Activated CD8-positive, alpha-beta memory T cell treated with anti-CD3 and anti-CD28 coated beads, Interleukin-2, amount 50 U/mL, for 4 hours (primary cell): ENCODE measurements at places on chromosomes 6 and 20.

- DNase-seq = no peak
Measured at GRCh38 chr20:50558483-50558925, 48.3 kb downstream of the PTPN1 start.

GRCh38 chr20:58810116-58810878, 40.4 kb downstream of the GNAS-AS1 start:
- no peak for DNase-seq

DNA sequence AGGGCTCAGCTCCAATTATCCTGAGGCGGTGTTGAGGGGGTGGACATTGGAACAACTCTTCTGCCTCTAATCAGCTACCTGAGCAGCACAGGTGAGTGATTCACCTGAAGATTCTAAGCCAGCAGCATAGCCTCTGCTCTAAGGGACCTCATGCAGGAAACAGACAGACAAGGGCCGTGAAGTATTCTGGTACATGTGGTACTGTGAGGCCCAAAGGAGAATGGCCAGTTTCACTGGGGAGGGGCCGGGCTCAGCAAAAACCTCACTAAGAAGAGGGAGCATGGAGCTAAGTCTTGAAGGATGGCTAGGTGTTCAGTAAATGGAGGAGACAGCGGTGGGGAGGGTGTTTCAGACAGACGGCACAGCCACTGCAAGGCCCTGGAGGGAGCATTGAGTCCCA, 58.5 kb upstream of the CCDC167 start:
- DNase-seq = no peak

GRCh38 chr20:61477451-61477861, 225.4 kb downstream of the CDH4 start:
- no peak for DNase-seq

- DNase-seq = no peak
Measured at GRCh38 chr20:58883241-58883691, 30.8 kb downstream of the GNAS start.

DNA sequence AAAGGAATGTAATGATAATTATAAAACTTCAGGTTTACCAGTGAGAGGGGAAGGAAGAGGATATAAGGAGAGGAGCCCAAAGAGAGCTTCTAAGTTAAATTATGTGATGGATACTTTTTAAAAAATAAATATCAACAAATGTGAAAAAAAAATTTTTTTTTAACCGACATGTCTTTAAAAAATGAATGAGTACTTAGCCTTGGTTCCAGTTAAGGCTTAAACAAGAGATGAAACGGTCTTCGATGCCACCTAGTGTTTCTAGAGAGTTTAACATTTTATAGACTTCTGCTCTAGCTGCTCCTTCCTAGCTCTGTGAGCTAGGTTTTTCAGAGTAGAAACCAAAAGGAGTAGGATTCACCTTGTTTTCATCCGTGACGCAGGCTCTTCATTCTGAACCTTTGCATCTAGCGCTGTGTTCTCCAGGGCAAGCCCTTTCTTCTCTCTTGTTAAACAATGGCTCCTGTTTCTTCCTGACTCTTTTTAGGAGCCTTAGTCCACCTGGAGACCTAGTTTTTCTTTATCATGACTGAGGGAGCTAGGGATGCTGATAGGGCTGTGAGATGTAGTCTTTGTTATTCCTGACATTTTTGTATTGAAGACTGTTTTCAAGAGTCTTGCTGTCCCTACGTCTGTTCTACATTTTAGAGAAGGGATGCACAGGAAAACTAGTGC, 42.4 kb upstream of the GNRH2 start:
- no peak for DNase-seq

DNA sequence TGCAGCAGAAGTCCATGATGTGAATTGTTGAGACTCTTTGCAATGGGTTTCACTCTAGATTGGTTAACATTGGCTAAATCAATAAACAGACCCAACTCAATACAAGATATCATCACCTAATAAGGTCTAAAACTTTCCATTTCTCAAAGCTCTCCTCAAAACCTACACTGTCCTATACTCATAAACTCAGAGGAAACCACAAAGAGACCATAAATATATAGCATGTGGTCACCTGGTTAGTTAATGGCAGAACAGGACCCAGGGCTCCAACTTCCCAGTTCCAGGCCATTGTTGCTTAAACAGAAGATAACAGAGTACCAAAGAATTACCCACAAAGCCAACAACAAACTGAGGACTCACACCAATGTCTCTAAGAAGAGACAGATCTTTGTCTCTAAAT, 12.0 kb downstream of the RTN4IP1 start:
- DNase-seq = no peak

- no peak for DNase-seq
Measured at GRCh38 chr6:130681028-130681427, 146.2 kb upstream of the SMLR1 start.

DNA sequence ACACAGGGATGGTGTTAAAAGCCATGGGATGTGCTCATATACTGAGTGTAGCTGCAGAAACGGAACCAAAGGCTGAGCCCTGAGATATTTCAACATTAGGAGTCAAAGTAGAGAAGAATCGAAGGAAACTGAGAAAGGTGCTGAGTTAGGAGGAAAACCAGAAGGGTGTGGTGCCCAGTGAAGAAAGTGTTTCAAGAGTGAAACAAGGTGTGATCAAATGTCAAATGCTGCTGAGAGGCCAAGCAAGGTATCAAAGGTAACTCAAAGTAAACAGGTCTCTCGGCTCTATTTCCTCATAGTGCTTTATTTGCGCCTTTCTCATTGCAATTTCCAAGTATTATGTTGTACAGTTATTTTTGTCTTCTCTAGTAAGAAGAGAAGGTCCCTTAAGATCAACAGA, 94.1 kb downstream of the PRDM1 start:
- DNase-seq = no peak

- no peak for DNase-seq
Measured at GRCh38 chr6:134870677-134871498, 79.0 kb downstream of the ALDH8A1 start.

DNA sequence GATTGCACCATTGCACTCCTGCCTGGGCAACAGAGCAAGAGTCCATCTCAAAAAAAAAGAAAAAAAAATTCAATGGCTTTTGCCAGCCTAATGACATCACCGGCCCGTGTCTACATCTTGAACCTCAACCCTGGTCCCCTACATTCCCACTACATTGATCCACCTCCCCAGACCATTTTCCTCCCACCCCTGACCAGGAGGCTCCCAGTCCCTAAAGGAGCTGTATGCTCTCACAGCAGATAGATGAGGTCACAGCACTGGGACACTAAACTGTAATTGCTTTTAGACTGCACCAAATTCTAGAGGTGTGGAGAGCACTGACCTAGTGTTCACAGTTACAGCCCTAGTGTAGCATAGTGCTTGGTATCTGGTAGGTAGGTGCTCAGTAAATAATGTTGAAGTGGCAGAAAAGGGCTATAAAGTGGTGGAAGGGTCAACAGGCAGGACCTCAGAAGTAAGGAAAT, 10.7 kb downstream of the TGIF2 start:
- no peak for DNase-seq

GRCh38 chr6:37589198-37589597, 89.5 kb upstream of the CCDC167 start:
- DNase-seq = no peak

DNA sequence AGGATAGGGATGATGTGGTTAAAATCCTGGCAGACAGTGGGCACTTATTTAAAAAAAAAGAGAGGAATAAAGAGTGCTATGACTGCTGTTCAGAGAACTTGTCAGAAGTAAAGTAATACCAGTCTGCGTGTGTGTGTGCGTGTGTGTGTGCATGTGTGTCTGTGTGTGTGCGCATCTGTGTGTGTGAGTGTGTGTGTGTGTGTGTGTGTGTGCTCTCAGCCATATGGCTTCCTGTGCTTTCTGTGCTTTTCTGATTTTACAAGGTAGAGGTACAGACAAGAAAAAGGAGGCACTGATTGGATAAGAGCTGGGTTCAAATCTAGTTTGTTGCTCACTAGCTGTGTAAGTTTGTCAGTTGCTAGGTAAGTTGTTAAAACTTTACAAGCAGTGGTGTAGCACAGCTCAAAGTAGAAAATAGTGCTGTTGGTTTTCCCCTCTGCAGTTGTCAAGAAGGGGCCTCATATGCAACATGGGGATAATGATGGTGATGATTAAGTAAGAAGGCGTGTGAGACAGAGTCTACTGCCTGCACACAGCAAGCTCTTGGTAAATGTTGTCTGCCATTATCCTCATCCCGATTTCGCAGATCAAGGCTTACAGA, 155.3 kb upstream of the ZNF217 start:
- DNase-seq = no peak
